ENCODE measurements at places on chromosomes 7 and 10.

DNA sequence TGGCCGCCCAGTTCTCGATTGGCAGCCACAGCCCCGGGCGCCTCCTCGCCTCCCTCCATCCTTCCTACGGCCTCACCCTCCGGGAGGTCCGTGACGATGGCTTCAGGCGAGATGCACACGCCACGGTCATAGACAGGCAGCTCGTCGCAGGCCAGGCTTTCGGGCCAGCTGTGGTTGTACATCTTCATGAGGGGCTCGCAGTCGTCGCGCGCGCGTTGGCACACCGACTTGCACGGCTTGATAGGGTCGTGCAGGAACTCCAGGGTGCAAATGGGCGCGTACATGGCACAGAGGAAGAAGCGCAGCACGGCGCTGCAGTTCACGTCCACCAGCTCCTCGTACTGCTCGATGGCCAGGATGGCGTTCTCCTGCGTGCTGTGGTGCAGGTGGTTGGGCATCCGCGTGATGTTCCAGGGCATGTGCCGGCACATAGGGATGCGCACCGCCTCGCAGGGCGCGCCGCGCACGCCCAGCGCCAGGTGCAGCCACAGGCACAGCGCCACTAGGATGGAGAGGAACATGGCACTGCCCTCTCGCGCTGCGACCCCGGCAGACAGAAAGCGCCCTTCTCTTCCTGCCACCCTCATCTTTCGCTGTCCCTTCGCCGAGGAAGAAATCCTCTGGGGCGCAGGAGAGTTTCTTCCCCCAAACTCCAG, 472 bp downstream of the SFRP4 start:
- DNase-seq = no peak

DNA sequence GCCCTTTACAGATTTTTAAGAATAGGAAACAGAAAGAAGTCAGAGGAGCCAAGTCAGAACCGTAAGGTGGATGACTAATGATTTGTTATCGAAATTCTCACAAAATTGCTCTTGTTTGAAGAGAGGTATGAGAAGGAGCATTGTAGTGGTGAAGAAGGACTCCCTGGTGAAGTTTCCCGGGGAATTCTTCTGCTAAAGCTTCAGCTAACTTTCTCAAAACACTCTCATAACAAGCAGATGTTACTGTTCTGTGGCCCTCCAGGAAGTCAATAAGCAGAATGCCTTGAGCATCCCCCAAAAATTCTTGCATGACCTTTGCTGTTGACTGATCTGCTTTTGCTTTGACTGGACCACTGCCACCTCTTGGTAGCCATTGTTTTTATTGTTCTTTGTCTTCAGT, 152.9 kb downstream of the HGF start:
- DNase-seq = no peak

GRCh38 chr10:104246976-104247375, 7.7 kb upstream of the GSTO1 start:
- DNase-seq = no peak

GRCh38 chr7:126993626-126994213, 259.0 kb downstream of the GRM8 start:
- DNase-seq = no peak

DNA sequence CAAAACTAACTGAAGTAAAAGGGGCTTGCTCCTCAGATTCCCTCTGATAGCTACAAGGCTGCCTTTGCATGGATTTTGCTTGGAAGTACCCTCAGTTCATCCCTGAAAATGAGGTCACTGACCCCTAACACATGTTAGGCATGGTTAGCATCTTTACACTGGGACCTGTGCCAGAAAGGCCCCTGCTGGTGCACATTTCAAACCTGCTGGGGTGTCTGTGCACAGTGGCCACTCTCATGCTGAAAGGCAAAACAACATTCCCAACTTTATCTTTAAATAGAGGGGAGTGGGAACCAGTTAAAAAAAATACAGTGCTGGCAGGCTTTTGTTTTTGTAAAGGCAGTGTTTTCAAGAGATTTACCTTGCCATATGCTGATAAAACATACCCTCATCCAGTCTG, 99.1 kb downstream of the ANK3 start:
- no peak for DNase-seq

DNA sequence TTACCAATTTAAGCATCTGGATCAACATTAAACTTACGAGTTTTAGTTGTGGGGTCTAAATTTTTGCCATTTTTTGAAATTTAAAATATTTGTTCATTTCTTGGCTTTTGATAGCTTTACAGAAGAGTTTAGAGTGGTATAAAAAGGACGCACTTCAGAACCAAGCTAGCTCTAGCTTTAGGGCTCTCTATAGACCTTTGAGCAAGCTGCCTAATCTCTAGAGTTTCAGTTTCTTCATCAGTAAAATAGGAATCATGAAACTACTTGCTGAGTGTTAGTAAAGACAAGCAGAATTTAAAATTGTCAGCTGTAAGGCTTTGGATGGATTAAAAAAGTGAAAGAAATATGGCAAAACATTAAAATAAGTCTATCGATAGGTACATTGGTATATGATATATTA, 266.5 kb downstream of the IPMK start:
- DNase-seq = no peak

- DNase-seq = no peak
These were observed 112.4 kb upstream of the PPP2R2D start for GRCh38 chr10:131788386-131788785.

- DNase-seq = no peak
These were observed 40.7 kb upstream of the GJD4 start for GRCh38 chr10:35564341-35564968.

GRCh38 chr10:14798636-14799035, 23.9 kb upstream of the FAM107B start:
- DNase-seq = no peak

DNA sequence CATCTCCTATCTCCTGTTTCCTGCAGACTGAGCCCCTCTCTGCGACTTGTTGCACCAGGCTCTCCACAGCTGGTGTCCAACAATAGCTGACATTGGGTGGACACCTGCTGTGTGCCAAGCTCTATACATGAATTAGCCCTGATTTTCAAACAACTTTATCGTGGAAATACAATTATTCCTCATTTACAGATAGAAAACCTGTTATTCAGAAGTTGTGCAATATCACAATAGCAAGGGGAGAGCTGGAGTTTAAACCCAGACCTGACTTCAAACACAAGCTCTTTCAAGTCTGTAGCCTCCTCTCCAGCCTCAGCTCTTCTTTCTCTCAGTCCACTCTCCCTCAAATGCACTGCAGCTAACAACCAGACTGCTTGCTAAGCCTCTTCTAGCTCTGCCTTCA, 168.8 kb downstream of the HECW1 start:
- no peak for DNase-seq

DNA sequence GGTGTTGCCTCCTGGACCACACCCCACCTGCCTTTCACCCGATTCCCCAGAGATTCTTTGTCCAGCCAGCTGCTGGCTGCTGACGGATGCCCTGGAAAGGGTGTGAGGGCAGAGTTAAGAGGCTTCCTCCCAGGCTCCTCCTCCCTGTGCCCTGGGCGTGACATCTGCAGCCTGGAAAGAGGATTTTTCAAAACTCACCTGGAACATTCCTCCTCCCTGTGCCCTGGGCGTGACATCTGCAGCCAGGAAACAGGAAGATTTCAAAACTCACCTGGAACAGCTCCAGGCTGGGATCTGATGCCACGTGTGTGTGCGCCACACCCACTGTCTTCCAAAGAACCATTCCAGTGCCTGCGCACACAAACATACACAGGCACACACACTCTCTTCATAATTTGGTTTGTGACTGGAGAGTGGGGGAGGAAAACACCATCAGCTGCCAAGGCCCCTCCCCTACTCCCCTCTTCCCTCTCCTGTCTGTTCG, 5.2 kb downstream of the MARVELD1 start:
- no peak for DNase-seq

DNA sequence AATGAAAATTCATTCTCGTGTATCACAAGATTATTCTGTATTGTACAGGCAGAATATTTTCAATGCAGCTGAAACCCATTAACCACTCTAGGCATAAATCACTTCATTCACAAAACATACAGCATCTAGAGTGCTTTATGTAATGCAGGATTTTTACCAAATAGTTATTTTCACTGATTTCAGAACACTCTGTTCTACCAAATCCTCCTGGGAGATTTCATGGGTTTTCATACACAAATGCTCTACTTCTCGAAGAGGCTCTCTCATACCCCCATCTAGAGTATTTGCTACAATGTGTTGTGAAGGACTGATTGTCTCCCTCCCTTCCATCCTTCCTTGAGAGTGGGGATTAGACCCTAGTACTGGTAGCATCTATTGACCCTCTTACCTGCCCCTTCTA, 209.2 kb upstream of the LRRN3 start:
- no peak for DNase-seq

GRCh38 chr7:519484-520390, at the start of gene PDGFA:
Gene PDGFA (minus strand): TSS chr7:519846. CDS start chr7:519001, 845 bp downstream.
- no peak for DNase-seq

- no peak for DNase-seq
These were observed 56.6 kb upstream of the GDF10 start for GRCh38 chr10:47243356-47243755.

DNA sequence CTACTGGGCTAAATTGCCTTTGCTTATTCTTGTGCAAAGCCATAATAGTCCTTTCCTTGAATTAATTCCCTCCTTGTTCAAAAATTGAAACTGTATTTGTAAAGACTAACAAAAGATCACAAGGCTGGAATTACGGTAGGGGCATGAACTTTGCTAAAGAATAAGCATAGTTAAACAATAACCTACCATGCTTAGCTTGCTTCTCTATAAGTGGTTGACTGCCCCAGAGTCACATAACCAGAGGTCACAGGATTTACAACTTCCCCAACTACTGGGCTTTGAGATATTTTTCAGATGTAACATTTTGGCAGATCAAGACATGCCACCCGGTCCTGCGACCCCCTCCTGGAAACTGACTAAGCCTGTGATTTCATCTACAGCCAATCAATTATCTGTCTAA, 181.4 kb downstream of the GPAM start:
- no peak for DNase-seq

GRCh38 chr10:97279121-97279815, 13.2 kb downstream of the ARHGAP19 start:
- no peak for DNase-seq

- DNase-seq = no peak
These were observed 49.6 kb upstream of the COBL start for GRCh38 chr7:51366172-51366728.

DNA sequence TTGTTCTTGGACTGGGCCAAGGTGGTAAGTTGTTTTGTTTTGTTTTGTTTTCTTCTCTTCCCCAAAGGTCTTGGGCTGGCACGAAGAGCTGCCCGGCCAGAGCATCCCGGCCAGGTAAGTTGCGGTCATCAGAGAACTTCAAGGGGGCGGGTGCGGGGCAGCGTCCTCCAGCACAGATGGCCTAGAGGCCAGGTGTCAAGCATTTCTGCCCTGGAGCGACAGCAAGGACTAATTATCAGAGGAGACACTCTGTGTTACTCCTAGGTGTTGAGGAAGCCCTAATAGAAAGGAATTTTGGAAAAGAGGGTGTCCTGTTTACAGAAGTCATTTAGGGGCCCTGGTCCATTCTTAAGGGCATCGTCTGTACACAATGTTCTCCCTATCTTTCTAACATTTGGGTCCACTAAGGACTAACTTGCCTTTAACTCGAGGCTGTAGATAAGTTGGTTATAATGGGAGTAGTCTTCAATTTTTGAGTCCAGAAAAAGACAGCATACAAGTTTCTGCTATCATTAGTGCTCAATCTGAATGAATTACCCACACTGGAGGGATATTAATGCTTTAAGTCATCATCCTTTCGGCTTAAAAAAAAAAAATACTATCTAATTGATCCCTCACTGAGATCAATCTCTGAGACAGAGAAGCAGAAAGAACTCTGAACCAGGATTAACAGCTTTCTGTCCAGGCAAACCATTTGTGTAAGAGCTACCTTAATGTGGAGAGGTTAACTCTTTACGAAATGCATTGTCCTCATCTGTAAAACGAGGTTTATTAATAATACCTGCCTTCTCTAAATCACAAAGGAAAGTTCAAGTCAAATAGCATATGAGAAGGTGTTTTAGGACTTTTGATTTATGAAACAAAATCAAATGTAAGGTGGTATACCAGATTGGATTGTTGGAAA, 1.5 kb downstream of the ITGB8 start:
- no peak for DNase-seq

- no peak for DNase-seq
These were observed 60.7 kb downstream of the CD36 start for GRCh38 chr7:80699045-80699638.

GRCh38 chr10:17265468-17265867, 37.4 kb downstream of the VIM start:
- no peak for DNase-seq

DNA sequence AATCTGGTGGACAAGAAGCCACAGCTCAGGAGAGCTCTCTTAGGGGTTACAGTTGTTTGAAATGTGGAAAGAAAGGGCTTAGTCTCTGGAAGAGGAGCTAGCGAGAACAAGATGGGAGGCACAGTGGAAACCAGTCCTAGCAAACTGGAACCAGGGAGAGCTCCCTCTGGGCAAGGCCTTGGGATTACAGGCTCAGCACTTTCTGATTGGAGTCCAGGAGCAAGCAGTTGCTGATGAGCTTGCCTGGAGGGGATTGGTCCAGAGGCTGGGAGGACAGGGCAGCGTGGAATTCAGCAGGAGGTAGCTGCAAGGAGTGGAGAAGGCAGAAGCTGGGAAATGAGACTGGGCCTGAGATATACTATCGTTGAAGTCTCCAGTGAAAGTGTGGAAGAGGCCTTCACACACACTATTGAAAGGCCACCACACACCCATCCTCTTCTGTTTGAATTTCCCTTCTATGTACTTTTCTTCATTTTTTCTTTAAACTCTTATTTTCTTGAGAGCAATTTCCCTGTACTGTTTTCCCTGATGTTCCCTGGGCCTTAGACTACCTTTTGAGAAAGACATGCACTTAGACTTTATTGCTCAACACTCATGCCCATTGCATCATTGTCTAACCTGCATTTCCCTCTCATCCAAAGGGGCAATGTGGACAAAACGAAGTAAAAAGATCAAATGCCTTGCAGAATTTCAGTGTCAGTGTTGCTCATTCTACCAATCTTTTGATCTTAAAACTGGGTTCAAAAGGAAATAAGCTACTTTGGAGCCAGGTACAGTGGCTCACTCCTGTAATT, 57.8 kb upstream of the LANCL2 start:
- DNase-seq = no peak

GRCh38 chr7:121510858-121511482, 114.9 kb upstream of the FAM3C start:
- DNase-seq = no peak

GRCh38 chr10:48536156-48536500, 68.7 kb downstream of the ARHGAP22 start:
- DNase-seq = no peak

DNA sequence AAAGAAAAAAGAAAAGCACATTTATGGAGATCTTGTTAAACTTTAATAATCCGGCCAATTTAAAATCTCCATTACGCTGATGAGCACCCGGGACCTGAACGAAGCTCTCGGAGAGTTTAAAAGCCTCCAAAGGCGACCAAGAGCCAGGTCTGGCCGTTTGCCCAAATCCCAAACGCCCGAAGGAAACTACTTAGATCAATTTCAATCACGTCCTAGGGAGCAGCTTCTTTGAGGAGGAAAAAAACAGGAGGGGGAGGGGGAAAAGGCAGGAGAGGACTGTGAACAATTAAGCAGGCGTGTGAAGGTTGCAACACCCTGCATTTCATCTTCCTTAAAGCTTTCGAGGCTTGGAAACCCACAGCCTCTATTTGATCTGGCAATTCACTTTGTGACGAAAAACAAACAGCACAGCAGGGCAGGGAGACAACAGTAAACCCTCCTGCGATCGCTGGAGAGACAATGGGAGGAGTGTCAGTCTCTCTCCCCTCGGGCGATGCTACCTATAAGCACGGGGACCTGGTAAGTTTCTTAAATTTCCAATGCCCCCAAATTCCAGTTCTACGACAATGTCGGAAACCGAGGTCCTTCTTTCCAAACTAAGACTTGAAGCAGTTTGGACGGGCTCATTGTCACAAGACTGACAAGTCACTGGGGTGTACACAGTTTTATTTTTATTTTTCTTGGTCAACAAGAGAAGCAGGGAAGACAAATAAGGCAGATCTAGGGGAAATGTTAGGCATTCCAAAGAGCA, 1.2 kb downstream of the KLF6 start:
- DNase-seq = no peak

Measured in stimulated activated CD8-positive, alpha-beta memory T cell treated with anti-CD3 and anti-CD28 coated beads, Interleukin-15, amount 100 ng/mL, for 48 hours (primary cell).